Aorta (tissue), 5 donors: ENCODE measurements at places on chromosomes 16 and 17. TPM values are rescaled to one million over a fixed set of nuclear protein-coding genes. Genes with fewer than 3 reads are reported as not detected.

RAB11FIP4 gene
- 1.9 TPM for polyA plus RNA-seq

IRX3 gene
- 0.49 TPM for polyA plus RNA-seq

TMC6 gene
- polyA plus RNA-seq, result 5.5 TPM

SLC5A11 gene
- 0.08 TPM for polyA plus RNA-seq

C17orf50 gene
- not detected for polyA plus RNA-seq

SGCA gene
- 198 TPM for polyA plus RNA-seq
